GM10248 (cell line): ENCODE measurements at places on chromosomes 7 and 10.

- DNase-seq, result no peak
Observed at GRCh38 chr10:97664282-97664850, 22.7 kb downstream of the AVPI1 start.

GRCh38 chr10:114643158-114643557 is 14.9 kb downstream of the ABLIM1 start:
- no peak for DNase-seq

DNA sequence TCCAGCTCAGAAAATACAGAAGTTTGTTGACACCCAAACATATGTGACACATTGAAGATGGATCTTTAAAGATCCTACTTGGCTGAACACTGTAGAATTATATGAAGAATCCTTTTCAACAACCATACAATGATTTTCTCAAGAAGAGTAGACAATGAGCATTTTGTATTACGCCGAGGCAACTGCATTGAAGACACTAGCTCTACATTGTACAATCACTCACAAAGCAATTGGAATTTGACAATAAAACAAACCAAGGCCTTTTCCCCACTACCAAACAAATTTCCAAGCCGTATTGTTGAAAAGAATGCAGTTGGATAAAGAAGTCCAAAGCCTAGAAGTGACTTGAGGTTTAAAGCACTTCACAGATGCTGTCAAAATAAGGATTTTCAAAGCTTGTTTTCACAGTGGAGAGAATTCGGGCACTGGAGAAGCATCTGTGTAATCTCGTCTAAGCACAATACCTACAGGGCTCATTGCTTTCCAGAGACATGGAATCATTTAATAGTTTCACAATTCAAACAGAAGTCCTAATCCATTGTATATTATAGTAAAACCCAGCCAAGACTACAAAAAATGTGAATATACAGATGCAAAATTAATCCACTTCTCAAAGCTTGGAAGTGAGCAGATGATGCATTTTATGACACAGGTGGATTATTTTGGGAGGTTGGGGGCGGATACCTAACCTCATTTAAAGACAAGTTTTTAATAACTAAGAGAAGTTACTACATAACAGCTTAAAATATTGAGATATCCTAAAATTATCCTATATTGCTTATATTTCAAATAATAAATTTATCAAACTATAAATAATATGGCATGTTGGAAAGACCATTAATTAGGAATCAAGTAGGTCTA is 78.6 kb downstream of the SORCS1 start:
- DNase-seq, result no peak

- DNase-seq, result no peak
Observed at GRCh38 chr7:132279718-132280117, 296.6 kb downstream of the PLXNA4 start.

GRCh38 chr7:155423337-155424285 is 34.3 kb upstream of the EN2 start:
- DNase-seq, result no peak

DNA sequence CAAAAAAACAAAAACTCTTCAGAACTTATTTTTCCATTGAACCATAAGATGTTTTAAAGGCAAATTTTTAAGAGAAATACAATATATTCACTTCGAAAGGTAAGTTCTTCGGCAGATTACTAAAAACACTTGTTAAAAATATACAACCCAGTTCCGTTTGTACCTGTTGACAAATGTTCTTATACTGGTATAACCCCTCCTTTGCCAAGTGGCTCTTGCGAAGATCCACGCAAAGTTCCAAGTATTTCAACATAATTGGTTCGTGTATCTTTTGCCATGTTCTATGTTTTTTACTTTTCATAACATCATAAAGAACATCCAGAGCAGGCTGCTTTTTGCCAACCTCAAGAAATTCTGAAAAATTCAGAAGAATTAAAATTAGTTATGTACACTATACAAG is 7.0 kb downstream of the EIF3A start:
- DNase-seq, result no peak

GRCh38 chr10:511101-511848 is 178.2 kb downstream of the DIP2C start:
- DNase-seq, result peak; percentile 86

DNA sequence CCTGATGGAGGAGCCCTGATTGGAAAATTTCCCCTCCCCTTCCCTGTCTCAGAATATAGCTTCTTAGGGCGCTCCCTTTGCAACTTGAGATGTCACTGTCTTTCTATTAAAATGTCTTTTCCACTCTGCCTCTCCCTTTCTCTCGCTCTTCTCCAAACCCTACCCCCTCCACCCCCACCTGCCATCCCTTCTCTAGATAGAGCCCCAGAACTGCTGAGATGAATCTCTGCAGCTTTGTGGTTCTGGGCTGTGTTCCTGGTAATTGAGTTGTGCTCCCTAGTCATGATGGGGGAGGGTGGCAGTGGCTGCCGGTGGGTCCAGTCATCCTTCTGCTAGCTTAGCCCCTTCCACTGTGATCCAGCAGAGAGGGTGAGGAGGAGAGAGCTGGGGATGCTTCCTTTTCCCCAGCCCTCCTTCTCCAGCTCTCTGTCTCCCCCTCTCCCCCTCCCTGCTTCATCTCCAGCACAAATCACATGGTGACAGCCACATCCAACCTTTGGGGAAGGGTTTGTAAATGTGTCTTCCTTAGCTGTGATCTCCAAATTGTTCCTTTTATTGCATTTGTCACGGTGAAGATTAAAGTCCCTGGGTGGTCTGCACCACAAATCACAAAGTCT is 50.8 kb upstream of the BTRC start:
- no peak for DNase-seq

- no peak for DNase-seq
Observed at GRCh38 chr7:42152329-42153205, 84.4 kb downstream of the GLI3 start.

DNA sequence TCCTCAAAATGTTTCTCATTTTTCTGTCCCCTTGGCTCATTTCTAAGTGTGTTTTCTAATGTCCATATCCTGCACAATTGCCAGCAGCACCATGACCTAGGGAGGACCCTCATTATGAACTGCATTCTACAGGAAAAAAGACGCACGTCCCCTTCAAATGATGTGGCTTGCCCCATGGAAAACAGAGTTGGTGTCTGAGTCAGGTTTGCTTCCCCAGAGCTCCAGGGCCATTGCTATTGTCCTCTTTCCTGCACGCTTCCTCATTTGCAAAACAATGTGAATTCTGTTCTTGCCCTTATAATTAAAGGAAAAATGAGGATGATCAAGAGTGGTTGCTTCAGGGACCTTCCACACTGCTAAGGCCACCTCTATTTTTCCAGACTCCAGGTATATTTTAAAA is 14.7 kb upstream of the ASB4 start:
- no peak for DNase-seq

- no peak for DNase-seq
Observed at GRCh38 chr10:68594405-68594804, 34.3 kb downstream of the TET1 start.

GRCh38 chr10:4058514-4059029 is 273.6 kb upstream of the KLF6 start:
- DNase-seq, result no peak

DNA sequence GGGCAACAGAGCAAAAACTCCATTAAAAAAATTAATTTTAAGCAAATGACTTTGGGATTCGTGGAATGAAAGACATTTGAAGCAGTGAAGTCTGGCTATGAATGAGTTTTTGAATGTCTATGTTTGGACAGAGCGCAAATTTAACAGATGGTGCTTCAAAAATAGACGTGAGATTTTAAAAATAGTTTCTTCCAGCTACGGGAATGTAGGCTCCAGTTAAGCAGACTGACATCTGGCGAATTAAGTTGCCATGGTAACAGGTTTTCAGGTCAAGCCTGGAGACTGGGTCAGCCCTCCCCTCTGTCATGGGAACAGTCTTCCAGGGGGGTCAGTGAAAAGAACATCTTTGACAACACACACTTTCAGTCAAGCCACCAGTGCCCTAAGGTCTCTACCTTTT is 62.0 kb downstream of the MYOF start:
- no peak for DNase-seq

DNA sequence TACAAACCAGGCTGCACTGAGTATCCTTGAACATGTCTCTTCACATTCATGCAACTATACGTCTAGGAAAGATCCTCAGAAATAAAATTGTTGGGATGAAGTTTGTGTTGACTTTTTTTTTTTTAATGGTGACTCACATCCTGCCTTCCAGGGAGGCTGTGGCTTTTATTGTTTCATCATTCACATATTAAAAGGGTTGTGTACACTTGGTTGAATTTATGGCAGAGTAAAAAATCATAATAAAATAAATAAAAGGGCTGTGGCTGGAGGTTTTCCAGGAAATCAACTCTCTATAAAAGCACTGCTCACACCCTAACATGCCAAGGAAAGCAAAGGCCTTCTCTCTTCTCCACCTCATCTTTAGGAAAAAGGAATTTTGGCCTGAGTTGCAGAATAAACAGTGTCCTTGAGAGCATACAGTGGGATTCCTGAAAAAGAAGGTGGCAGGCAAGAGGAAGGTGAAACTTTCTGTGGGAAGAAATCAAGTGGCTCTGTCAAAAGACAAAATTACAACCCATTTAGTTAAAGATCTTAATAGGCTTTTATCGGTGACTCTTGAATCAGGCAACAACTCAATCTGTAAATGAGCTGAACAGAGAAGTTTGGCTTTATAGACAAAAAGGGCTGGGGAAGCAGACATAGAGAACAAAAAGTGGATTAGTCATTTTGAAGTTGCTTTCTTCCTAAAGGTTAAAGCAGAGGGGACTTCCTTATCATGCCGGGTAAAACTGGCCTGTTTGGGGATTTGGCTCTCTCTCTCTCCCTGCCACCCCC is 41.6 kb upstream of the FHIP2A start:
- DNase-seq, result no peak

- no peak for DNase-seq
Observed at GRCh38 chr7:135481598-135481979, 28.3 kb downstream of the CNOT4 start.

DNA sequence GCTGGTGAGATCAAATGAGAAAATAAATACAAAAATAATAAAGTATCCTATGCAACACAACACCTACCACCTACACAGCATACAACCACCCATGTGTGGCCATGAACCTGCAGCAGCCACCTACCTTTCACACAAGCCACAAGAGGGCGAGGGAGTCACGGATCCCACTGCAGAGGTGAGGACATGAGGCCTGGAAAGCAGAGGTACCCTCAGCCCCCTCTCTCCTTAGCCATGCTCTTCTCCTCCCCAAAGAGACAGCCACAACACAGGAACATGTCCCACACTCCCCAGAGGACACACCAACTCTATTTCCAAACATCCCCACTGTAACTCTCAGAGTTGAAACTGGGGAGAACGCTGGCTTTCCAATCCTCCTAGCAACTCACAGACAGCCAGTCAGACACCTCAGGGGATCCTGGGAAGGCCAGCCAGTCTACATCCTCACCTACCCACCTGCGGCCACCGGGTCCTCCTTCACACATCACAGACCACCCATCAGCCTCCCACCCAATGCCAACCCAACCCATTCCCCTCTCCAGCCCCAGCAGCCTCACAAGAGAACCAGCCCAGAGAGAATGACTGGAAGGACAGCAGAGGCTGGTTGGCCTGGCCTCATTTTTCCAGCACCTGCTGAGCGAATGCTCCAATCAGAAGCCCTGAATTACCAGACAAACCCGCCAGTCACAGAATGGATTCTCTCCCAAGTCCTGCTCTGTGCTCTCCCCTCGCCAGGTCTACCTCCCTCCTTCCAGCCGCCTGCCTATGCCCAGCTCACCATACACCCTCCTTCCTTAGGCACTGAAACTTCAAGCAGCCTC is 18.4 kb downstream of the DLG5 start:
- no peak for DNase-seq

DNA sequence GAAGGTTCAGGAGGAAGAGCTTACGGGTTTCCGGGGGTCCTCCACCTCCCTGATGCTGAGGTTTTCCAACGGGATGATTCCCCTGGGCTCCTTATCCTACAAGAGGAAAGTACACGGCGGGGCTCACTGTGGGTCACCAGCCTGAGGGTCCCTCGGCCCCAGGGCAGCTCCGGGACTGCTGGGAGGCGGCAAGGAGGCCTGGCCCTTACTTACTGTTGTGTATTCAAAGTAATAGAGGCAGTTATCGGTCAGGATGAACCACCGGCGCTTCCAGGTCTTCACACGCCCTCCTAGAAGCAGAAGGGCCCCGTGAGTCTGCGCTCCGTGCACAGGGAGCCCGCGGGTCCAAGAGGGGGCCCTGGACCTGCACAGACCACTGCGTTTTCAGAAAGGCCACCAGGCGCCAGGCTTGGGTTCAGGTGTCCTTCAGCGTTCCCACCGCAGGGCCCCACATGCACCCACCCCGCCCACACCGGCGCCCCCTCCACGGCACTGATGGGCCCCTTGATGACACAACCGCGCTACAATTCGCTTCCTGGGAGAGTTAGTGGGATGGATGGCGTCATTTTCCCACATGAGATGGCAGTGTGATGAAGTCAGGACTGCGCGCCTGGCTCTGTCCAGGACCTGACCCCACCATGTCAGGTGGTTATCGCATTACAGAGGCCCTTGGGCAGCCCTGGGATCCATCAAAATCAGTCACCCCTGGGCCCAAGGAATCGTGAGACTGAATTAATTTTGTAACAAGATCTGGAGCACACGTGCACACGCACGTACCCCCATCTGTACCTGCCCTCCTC is 106.7 kb downstream of the CYTH3 start:
- DNase-seq, result no peak

DNA sequence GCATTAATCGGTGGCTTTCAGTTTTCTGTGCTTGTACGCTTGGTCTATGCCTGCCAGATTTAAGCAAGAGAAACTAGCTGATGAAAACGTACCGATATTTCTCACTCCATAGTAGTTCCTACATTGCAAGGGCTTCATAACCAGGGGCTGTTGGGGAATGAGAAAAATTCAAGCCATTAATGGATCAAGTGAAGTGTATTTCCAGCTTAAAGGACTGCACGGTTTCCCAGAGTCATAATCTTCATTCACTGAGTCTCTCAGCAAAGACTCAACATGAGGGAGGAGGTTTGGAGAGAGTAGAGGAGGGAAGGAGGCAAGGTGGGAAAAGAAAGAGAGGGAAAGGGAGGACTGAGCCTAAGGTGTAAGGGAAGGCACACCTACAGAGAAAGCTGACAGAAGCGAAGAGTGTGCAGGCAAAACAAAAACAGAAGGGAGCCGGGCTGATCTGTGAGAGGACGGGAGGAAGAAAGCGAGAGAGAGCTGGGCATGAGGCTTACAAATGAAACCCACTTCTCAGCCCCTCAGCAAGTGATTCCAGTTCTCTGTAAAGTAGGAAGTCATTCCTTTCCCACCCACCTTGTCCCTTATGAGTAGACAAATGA is 625 bp downstream of the GIMAP2 start:
- no peak for DNase-seq

GRCh38 chr7:74033372-74034311 is 5.7 kb downstream of the ELN start:
- no peak for DNase-seq
